Aorta (tissue), 5 donors: ENCODE measurements at places on chromosomes 12 and 14. TPM values are rescaled to one million over a fixed set of nuclear protein-coding genes. Genes with fewer than 3 reads are reported as not detected.

The UNC119B gene
- 24.4 TPM for total RNA-seq

The GPR84 gene
- total RNA-seq: 1.9 TPM

GRCh38 chr12:118330421-118331018 lies 42.2 kb downstream of the TAOK3 start:
- no peak for DNase-seq

The FOXG1 gene
- total RNA-seq: not detected

- peak; percentile 62 for DNase-seq
These were observed 53.3 kb upstream of the NCOR2 start for GRCh38 chr12:124620606-124621295.

- DNase-seq: no peak
These were observed 1324.8 kb downstream of the TMEM121 start for GRCh38 chr14:106850913-106851825.

The KRT6C gene
- not detected for total RNA-seq

DNA sequence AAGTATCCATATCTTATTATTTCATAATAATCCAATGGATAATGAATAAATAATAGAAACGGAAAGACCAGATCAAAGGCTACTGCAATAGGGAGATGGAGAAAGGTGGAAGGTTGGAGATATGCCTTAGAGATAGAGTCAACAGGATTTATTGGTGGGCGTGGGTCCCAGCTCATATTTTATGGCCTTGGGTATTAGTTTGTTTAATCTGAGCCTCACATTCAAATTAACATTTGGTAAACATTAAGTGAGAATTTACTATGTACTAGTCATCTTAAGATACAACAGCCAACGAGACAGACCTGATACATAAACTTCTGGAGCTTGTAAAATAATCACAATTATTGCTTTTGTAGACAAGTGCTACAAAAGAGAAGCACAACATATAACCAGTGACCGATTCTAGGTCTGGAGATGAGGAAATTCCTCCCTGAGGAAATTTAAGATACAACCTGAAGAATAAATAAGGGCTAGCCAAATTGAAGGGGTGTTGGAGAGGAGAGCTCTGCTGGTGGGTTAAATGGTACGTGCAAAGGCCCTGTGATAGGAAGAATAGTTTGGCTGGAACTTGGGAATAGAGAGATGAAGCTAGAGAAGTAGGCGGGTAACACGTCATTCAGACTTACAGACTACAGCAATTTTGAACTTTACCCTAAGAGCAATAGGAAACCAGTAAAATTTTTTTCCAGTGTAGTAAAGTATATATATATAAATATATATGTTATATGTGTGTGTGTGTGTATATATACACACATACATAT lies 16.1 kb downstream of the LTBR start:
- DNase-seq: no peak

DNA sequence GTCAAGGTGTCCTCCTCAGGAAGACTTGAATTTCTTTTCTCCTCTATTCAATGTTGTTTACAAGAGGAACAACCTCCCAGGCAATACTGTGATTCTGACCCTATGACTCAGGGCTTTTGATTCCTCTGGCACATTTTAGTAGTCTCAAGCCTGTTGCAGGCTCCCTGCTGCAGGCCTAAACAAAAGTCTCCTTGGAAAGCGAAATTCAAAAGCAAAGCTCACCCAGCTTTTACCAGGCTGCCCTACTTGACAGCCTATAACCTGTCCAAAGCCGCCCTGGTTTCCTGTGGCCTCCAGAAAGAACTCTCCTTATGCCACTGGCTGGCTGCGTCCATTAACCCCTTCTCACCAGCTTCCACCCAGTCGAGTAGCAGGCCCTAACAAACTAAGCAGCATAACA lies 11.6 kb downstream of the FGD6 start:
- no peak for DNase-seq

The B4GALNT1 gene
- total RNA-seq: 6.5 TPM

- DNase-seq: peak; percentile 89
These were observed 31.7 kb downstream of the TNFAIP2 start for GRCh38 chr14:103155010-103155409.

DNA sequence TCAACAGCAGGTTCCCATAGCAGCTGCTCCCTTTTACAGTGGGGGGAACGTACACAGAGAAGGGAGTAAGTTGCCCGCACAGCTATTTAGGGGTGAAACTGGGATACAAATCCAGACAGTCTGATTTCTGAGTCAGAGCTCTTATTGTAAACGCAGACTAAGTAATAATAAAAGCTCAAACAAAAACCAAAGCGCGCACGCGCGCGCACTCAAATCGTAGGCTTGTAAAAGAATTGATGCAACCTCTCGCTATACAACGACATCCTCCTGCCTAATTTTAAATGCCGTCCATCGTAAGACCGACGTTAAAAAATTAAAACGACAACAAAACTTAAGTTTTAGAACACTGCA lies 747 bp upstream of the DACT1 start:
- peak; percentile 81 for DNase-seq

GRCh38 chr12:57875753-57876547 lies 29.4 kb upstream of the CTDSP2 start:
- DNase-seq: no peak

GRCh38 chr12:87760943-87761342 lies 268.3 kb downstream of the C12orf50 start:
- DNase-seq: no peak

DNA sequence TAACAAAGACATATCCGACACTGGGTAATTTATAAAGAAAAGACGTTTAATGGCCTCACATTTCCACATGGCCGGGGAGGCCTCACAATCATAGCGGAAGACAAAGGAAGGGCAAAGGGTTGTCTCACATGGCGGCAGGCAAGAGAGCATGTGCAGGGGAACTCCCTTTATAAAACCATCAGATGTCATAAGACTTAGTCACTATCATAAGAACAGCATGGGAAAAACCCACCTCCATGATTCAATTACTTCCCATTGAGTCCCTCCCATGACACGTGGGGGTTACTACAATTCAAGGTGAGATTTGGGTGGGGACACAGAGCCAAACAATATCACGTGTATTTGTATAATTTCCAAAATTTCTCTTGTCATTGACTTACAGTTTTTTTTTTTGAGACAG lies 5.5 kb upstream of the LMNTD1 start:
- no peak for DNase-seq

The IFI27 gene
- 222 TPM for total RNA-seq
